ENCODE measurements at places on chromosomes 13 and 19.
A peak's percentile ranks its signal among the peaks of the same experiment; 100 is the strongest.

DNA sequence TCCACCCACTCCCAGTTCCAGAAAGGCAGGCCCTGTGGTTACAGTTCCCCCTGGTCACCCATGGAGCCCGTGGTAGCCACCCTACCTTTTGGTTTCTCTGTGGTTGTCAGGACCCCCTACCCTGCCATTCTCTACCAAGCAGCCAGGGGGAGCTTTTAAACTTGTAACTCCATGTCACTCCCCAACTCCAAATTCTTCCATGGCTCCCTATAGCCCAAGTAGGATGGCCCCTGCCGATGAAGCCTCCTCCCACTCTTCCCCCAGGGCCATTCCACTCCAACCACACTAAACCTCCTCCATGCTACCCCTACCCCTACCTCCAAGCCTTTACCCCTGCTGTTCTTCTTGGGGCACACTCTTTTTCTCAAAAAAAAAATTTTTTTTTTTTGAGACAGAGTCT lies 2.2 kb downstream of the S1PR2 start:
- no peak for DNase-seq

- DNase-seq = no peak
Measured at GRCh38 chr13:102779436-102780159, 6.0 kb upstream of the TEX30 start.

GRCh38 chr13:63396746-63397145 lies 1981.1 kb upstream of the PCDH20 start:
- no peak for DNase-seq

GRCh38 chr13:97067017-97067895 lies 73.0 kb upstream of the OXGR1 start:
- no peak for DNase-seq

DNA sequence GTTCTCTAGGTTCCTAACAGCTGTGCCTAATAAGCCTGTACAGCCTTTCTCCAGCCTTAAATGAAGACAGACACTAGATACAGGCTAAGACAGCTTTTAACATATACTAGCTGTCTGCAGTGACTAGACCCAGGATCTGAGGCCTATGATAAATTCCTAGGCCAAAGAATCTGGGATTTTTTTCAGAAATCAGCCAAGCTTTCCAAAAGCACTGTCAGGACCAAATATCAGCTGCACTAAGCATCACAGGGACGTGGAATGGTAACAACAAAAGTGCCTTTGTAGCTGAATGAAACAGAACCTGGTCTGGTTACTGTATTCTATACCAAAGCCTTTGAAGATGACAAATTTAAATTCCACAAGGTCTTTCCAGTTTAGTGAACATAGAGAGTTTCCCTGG lies 77.9 kb upstream of the DOCK9 start:
- DNase-seq = no peak

DNA sequence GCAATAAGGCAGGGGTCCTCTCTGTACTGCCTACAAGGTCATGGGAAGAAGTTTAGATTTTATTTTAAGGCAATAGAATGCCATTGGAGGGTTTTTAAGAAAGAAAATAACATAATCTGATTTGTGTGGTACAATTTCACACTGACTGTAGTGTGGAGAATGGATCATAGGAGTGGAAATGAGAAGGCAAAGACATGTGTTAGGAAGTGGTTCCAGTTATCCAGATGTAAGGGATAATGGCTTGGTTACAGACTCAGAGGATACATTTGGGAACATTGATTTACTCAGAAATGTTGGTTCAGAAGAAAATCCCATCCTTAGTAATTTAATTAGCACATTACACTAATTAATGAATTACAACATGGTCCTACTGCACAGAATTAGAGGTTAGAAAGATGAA lies 788.2 kb downstream of the SLITRK5 start:
- no peak for DNase-seq

DNA sequence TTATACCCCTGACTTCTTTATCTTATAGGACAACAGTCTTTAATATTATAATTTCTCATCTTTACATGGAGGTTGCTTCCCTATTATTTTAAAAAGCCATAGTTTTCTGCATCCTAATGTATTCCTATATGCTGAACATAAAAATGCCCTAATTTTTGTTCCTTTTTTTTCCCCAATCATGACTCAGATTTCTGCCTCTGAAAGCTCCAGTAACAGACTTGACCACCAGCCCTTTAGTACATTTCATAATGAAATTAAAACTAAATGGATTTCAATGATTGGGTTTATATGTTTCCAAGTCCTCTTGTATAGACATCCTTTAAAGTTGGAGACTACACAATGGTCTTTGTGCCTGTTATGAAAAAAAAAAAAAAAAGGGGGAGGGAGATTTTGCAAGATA lies 712.5 kb downstream of the DIAPH3 start:
- DNase-seq = no peak

DNA sequence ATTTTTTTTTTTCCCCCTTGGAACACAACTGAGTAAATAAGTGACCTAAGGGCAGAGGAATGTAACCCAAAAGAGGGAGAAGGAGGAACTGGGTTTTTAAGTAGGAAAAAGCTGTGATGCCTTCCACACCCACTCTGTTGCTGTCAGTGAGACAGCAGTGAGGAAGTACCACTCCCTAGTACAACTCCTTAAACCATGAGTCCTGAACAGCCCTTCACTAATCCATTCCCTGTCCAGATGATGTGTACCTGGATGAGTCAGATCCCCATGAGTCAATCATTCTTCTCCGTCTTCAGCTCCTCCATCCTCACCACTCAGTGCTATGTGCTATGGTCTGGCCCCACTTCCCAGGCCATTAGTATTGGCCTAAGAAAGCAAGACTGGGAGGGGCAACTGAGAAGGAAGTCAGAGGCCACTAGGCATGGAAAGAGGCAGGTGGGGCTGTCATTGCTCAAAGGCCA lies 12.9 kb upstream of the CXCL17 start:
- no peak for DNase-seq

DNA sequence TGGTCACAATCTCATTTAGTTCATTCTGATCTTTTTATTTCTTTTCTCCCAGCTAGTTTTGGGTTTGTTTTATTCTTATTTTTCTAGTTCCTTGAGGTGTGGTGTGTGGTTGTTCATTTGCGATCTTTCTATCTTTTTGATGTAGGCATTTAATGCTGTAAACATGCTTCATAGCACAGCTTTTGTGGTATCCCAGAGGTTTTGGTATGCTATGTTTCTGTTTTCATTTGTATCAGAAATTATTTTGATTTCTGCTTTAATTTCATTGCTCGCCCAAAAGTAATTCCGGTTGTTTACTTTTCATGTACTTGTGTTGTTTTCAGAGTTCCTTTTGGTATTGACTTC lies 12.6 kb downstream of the DNAJC3 start:
- no peak for DNase-seq

DNA sequence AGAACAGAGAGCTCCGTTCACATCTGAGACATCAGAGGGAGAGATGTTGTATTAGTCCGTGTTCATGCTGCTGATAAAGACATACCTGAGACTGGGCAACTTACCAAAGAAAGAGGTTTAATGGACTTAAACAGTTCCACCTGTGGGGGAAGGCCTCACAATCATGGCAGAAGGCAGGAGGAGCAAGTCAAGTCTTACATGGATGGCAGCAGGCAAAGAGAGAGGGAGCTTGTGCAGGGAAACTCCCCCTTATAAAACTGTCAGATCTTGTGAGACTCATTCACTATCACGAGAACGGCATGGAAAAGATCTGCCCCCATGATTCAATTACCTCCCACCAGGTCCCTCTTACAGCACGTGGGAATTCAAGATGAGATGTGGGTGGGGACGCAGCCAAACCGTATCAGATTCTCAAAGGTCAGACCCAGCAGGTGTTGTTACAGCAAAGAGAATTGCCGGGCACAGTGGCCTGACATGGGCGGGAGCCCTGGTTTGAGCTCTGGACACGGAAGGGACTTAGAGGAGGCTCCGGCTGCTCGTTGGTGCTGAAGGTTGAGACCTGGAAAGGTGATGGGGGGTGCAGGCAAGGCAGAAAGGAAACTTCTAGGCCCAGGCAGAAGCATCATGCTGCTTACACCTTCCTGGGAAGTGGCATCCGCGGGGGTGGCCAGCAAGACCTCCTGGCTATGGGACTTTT lies 33.1 kb downstream of the PEX11G start:
- no peak for DNase-seq

GRCh38 chr13:73173279-73173811 lies 114.5 kb downstream of the KLF5 start:
- DNase-seq = no peak

DNA sequence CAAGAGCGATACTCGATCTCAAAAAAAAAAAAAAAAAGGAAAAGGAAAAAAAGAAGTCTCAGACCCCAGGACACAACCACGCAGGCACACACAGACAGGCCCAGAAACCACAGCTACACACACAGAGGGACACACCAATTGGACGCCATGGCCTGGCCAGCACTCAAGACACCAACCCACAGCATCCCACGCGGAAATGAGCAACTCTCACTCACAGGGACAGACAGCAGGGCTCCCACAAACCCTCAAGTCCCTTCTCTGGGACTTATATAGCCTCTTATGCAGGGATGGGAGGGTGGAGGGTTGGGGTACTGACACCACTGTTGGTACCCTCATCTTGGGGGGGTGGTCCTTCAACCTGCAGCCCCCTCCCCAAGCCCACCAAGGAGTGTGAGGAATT lies 5.9 kb downstream of the NOTCH3 start:
- no peak for DNase-seq

DNA sequence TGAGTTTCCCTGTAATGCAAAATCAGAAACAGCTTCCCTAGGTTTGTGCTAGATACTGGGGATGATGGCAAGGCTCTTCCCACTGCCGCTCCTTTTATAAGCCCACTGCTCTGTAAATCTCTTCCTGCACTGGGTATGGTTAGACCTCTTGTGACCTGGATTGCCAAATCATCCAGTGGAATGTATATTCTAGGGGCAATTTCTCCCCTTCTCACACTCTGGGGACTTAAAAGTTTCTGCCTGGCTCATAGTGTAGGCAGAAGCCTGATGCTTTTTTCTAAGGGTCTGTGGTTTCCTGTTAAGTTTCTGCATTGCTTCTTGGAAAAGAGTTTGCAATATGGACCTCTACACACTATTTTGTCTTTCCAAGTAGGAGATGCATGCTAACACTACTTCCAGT lies 1582.0 kb upstream of the PCDH20 start:
- no peak for DNase-seq

GRCh38 chr13:30355384-30355699 lies 48.0 kb upstream of the KATNAL1 start:
- no peak for DNase-seq

GRCh38 chr19:48637948-48638830 lies 1.0 kb upstream of the DBP start:
- peak; percentile 95 for DNase-seq

DNA sequence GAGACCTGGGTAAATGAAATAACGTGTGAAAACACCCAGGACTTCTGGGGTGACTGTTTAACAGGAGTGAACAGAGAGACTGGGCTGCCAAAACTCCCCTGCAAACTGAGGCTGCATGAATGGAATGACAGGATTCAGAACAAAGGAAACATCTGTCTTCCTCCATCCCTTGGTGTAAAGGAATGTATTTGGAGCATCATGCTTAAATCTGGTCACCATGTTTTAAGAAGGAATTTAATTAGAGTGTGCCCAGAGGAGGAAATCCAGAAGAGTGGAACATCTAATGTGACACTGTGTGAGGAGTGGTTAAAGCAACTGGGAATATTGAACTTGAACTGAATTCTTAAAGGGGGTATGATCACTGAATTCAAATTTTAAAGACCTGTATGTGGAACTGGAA lies 437.2 kb downstream of the LIG4 start:
- no peak for DNase-seq

GRCh38 chr13:106503272-106503671 lies 32.2 kb downstream of the EFNB2 start:
- DNase-seq = no peak

DNA sequence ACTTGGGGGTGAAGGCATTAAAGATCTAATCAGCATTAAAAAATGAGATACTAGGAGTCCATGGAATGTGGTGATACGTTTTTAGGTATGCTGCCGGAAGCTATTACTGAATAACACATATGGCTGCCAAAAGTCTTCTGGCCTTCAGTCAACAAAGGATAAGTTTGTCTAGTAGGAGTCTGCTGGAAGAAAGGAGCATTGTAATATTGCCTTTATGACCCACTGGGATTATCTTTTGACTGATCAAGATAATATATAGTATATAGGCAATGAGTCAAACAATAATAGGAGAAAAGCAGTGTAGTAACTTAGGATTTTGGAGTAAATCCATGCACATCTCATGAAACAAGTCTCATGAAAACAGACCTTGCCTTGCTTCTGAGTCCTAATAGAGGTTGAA lies 295.4 kb downstream of the SLITRK6 start:
- no peak for DNase-seq

DNA sequence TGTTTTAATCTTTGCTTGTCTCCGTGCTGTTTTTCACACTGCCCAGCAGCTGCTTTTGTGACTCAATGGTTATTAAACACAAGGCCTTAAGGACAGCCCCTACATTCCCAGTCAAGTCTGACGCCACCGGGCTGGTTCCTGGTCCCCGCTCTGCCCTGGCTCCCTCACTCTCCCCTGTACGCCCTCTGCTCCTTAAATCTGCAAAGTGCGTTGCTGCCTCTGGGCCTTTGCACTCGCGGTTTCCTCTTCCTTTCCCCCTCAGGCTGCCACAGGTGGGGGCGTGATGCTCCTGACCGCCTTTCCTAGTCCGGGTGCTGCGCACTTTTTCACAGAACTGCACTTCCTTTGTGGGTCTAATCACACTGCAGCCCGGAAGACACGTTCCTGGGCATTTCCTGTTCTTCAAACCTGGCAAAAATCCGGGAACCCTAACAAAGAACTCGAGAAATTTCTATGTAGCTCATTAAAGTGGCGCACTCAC lies 25.6 kb downstream of the NOSIP start:
- DNase-seq = no peak

- DNase-seq = no peak
Measured at GRCh38 chr19:883661-884211, 9.3 kb downstream of the MED16 start.

- no peak for DNase-seq
Measured at GRCh38 chr13:31591642-31592233, 147.6 kb upstream of the RXFP2 start.

GRCh38 chr13:98239162-98240076 lies 62.4 kb upstream of the RNF113B start:
- no peak for DNase-seq

DNA sequence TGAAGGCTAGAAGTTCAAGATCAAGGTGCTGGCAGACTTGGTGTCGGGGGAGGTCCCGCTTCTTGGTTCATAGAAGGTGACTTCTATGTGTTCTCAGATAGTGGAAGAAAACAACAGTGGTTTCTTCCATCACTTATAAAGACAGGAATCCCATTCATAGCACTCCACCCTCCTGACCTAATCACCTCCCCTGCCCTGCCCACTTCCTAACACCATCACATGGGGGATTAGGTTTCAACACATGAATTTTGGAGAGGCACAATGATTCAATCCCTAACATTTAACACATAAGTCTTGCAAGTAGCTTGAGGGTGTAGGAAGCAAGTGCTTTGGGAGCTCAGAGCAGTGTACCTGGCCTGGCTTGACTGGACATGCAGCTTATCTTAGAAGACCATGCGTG lies 142.8 kb upstream of the TSHZ3 start:
- no peak for DNase-seq
